ENCODE measurements at places on chromosomes 2 and 18.

DNA sequence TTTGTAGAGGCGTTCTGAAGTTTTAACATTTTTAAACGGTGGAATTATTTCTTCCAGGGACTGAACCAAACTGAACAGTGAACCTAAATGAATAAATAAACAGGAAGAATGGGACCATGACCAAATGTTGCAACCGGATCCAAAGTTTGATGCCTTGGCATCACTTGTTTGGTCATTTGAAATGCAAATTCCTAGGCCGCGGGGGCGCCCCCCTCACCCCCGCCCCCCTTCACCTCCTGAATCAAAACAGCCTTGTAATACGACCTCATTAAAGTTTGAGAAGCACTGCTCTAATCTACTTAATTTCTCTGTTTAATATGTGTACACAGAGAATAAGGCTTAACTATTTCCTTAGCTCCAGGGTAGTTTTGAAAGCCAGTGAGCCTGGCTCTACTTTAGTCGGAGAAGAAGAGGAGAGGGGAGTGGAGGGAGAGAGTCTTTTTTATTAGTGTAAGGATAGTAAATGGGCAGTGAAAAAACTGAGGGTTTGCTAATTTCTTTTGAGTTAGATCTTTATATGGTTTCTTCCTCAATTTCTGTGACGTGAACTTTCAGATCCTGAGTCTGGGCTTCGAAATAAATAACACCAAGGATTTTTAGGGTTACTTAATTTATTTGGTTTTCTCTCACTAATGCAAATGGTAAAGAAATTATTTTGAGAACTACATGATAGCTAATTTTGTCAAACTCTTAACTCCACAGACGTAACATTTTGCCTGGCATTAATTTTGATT is 5.7 kb downstream of the C2orf80 start:
- DNase-seq = no peak

- DNase-seq = no peak
Measured at GRCh38 chr2:28228434-28228995, 164.1 kb upstream of the FOSL2 start.

DNA sequence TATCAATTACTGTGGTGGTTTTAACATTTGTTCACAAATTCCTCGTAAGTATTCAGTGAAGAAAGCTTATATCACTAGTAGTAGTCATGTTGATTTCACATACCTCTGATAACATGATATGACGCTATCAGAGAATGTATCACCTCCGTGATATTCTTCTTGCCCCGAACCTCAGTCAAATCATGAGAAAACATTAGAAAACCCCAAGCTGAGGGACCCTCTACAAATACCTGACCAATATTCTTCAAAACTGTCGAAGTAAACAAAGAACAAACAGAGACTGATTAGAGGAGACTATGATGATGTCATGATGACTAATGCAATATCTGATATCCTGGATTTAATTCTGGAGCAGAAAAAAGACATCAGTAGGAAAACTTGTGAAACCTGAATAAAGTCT is 85.6 kb upstream of the SPOPL start:
- no peak for DNase-seq

DNA sequence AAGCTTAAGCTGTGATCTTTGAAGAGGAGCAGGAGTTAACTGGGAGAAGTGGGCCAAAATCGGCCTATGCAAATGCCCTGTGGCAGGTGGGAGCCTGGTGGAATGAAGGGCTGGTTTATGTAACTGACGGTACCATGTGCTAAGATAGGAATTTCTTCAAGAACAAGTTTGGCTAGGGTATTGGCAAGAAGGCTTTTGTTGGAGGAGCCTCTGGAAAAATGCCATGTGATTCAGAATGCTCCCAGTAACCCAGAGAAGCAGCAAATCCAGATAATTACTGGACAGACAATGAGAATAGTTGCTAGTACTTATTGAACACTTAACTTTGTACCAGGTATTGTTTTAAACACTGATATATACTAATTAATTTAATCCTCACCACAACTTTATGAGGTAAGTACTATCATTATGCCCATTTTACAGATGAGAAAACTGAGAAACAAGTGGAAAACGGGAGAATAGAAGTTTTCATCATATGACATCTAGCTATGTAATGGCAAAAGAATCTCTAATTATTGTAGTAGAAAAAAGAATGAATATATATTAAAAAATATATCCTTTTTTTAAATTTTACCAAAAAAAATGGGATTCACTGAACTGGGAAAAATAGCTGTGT is 9.1 kb upstream of the FAM124B start:
- DNase-seq = no peak

DNA sequence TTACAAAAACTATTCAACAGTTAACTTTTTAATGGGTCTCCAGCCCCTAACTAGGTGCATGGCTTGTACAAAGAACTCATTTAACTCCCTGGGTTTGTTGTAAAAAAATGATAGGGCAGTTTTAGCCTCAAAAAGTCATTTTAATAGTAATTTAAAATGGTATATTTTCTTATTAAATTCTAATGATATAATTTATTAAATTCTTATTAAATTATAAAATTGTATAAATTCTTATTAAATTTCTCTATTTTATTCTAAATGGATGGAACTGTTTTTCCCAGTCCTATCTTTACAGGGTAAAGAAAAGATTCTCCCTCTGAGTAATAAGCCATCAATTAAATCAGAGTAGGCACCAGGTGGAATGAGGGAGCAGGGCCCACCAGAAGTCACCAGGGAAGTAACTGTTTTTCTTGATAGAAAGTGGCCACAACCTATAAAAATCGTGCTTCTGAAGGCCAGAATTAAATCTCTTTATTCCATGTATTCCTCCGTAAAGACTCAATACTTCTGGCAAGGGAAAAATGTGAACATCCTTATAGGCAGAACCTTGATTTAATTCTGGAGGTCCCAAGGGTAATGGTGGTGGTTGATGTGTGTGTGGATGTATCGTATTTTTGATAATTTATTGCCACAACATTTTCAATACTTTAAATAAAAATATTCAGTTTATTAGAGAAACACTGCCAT is 814 bp downstream of the FKBP7 start:
- no peak for DNase-seq

DNA sequence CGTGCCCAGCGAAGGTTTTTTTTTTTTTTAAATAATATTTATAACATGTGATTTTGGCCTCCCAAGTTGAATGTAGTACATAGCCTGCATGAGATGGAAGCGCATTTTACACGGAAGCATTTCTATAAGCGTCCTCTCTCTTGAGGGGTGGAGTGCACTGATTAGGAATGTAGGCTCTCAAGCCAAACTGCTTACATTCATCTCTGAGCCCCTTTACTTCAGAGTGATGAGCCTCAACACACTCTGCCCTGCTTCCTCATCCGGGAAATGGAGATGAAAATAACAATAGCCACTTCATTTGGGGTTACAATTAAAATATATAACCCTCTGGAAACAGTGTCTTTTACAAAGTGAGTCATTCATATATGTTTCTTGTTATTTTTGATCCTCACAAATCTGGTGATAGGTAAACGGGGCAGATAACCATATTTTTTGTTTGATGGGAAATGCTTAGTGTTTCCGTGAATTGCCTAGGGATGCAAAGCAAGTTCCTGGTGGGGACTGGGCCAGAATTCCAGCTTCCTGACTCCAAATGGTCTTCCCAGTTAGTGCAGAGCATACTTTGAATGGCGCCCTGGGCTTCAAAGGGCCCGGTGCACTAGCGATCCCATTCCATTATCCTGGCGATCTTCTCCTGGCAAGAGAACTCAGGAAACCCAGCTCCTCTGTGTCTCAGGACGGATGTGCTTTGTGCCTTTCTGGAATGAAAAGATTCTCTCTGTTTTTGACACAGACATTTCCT is 124.3 kb downstream of the PIEZO2 start:
- no peak for DNase-seq

- no peak for DNase-seq
Measured at GRCh38 chr2:45121236-45121927, 112.1 kb upstream of the SIX2 start.

GRCh38 chr2:181174611-181175580 is 194.5 kb downstream of the UBE2E3 start:
- DNase-seq = no peak

DNA sequence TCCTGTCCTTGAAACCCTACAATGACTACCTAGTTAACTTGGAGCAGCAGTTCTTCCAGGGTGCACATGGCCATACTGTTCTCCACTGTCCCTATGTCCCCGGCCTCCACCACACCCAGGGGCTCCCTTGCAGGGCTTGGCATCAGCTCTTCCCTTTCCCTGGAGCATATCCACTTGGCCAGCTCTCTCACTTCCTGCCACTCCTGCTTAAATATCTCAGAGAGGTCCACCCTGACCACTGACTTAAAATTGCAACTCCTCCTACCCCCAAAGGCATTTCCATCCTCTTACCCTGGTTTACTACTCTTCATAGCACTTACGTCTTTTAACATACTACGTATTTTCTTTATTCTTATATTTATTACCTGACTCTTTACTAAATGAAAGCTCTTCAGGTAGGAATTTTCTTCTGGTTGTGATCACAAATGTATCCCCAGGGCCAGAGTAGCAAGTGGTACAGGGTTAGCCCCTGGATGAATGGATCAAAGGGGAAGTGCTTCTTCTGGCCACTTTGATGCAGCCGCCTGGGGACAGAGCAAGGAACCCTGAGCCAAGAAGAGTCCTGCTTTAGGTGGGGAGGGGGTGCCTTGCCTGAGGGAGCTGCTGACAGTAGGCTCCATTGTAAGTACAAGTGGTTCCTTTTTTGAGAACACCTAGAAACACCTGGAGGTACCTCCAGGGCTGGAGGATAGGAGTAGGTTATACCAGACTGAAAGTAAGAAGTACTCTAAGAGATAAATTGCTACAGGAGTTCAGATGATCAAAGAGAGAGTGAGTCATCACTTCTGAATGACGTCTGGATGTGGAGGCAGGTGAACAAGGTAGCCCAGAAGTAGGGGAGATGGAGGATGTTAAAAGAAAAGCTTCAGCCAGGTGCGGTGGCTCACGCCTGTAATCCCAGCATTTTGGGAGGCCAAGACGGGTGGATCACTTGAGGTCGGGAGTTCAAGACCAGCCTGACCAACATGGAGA is 82.2 kb downstream of the SOCS6 start:
- DNase-seq = no peak

DNA sequence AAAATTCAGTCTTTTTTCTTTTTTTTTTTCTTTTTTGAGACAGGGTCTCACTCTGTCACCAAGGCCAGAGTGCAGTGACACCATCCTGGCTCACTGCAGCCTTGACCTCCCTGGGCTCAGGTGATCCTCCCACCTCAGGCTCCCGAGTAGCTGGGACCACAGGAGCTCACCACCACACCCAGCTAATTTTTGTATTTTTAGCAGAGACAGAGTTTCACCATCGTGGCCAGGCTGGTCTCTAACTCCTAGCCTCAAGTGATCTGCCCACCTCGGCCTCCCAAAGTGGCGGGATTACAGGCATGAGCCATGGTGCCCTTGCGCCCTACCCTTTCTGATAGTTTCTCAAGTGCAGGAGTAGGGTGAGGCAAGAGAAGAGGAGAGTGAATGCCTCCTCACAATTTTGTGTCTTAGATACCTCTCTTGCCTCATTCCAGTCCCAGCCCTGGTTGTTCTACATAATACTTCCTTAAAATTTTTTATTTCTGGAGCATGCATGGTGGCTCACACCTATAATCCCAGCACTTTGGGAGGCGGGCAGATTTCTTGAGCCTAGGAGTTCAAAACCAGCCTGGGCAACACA is 68.2 kb upstream of the CAB39 start:
- DNase-seq = no peak

DNA sequence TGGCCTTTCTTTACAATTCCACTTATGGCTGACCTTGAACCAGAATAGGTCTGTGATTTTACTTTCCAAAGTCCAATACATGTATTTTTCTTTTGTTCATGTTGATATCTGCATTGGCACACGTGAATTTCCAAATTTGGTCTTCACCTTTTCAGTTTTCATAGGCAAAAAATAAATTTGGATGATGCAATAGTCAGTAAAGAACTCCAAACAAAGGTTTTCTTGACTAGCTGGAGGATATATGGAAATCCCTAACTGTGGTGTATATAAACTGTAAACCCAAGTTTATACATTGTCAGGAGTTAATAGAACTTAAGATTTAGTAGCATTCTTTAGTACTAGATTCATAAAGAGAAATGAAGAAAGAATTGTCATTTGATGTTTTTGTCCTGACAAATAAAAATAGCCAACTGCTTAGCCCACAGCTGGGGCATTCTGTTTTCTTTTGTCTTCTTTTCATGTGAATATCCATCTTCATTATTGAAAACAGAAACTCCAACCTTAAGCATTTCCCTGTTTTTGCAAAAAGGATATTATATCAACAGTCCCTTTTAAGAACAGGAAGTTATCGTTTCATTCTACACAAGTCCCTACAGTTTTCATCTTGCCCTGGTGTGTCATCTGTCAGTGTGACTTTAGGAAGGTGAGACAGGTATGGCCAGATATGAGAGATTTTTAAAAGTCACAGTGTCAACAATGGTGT is 132.9 kb downstream of the BCL2 start:
- no peak for DNase-seq

DNA sequence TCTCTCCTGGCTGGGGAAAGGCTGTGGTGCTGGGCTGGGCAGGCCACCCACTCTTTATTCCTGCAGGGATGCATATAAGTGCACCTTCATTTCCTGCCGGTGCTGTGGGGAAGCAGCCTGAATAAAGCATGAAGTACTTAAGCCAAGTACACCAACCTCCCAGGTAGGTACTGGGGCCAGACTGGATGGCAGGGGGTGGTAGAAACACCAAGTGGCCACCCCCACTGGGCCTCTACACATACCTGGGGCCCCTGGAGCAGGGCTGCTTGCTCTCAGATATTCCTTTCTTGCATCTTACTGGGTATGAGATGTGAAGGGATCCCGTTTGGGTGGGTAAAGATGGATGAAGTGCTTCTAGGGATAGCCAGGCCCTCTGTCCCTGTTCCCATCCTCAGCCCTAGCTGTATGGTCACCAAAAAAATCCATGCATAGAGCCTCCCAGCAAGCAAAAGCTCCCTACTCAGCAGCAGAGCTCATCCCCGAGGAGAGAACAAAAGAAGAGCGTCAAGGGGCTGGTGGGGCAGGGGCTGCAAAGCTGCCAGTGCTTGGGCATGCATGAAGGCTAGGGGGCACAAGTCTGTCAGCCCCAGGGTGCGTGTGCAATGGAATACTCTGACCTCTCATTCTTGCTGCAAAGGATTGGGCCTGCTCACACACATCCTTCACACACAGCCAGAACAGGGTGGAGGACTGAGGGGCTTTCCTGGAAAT is 22.0 kb downstream of the CCT7 start:
- no peak for DNase-seq

GRCh38 chr18:59228351-59228750 is 8.4 kb downstream of the GRP start:
- DNase-seq = no peak

GRCh38 chr2:160490733-160491685 is 2.6 kb downstream of the RBMS1 start:
- no peak for DNase-seq

- DNase-seq = no peak
Measured at GRCh38 chr2:171956135-171956825, 34.0 kb downstream of the HAT1 start.

DNA sequence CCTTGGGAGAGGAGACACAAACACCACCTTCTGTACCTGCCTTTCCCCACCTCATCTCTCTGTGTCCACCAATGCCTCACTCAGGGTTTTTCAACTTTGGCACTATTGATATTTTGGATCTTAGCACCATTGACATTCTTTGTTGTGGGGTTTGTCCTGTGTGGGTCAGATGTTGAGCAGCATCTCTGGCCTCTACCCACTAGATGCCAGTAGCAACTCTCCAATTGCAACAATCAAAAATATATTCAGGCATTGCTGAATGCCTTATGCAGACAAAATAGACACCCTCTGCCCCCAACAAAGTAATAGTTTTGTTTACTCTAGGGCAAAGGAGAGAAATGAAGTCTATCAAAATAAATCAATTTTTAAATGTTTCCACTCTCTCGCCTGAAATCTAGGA is 1384.3 kb upstream of the NXPH2 start:
- no peak for DNase-seq

GRCh38 chr2:234679301-234679740 is 182.4 kb upstream of the ARL4C start:
- no peak for DNase-seq

GRCh38 chr2:169911119-169911518 is 83.9 kb downstream of the UBR3 start:
- no peak for DNase-seq

All from cortex of kidney (tissue), 1 donor.